Activated T-helper 2 cell treated with anti-CD3 and anti-CD28 coated beads, Interferon-gamma antibody, Interleukin-2, Interleukin-4, amounts not matched to agents 10 μg/mL and 5 μg/mL and 100 μg/mL, durations not matched to agents 14 hours and 24 hours and 36 hours (primary cell): ENCODE measurements at places on chromosomes 11 and 22.

DNA sequence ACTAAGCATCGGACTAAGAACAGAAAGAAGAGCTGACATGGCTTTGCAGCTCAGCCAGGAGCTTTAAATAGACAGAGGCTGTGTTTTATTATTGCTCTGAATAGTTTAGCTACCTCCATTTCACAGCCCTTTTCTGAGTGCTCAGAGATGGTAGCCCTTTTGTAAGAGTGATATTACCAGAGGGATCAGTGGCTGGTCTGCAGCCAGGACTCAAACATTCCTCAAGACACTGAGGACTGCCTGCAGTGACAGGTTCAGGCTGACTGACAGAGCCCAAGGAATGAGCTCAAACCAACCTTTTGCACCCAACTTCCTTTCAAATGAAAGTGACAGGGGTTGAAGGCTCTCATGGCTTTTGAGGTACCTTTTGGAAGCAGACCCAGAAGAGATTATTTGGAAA lies 189.0 kb downstream of the DDX10 start:
- no peak for DNase-seq

- no peak for DNase-seq
Observed at GRCh38 chr11:44028401-44028800, 19.4 kb upstream of the ACCSL start.

- no peak for DNase-seq
Observed at GRCh38 chr22:40157330-40157945, 20.3 kb upstream of the TNRC6B start.

- no peak for DNase-seq
Observed at GRCh38 chr11:12097219-12097618, 13.2 kb upstream of the MICAL2 start.

DNA sequence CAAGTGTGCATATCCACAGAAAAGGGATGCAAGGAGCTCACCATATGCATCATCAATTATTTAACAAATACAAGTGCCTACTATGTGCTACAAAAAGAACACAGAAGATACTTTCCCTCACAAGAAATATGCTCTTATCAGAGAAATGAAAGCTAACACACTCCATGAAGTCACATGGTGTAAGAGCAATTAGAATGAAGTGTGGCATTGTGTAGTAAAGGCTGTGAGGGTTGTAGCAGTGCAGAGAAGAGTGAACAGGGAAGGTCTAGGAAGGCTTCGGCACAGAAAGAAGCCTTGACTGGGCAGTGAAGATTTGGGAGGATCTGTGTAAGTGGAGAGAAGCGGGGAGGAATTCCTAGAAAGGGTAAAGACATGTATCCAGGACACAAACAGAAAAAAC lies 22.5 kb downstream of the PPP2R1B start:
- DNase-seq: no peak

DNA sequence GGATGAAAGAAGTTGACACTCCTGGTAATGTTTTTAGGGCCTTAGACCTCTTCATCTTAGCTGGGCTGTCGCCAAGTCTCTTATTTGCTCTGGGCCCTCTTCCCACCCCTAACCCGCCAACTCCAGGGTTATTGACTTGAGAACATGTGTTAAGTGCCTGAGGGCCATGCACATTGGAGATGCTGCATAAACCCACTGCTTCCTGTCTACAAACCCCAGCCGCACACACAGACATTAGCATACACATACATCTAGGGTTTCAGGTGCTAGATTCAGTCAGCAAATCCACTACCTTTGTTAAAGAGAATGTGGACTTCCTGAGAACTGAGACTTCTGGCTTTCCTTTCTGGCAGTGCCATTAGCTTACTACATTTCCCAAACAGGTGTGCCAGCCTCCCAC lies 817 bp downstream of the PANX3 start:
- no peak for DNase-seq

- peak; percentile 40 for DNase-seq
Observed at GRCh38 chr22:49925525-49926128, 7.2 kb downstream of the CRELD2 start.

- no peak for DNase-seq
Observed at GRCh38 chr11:87719326-87720073, 455.7 kb downstream of the RAB38 start.

DNA sequence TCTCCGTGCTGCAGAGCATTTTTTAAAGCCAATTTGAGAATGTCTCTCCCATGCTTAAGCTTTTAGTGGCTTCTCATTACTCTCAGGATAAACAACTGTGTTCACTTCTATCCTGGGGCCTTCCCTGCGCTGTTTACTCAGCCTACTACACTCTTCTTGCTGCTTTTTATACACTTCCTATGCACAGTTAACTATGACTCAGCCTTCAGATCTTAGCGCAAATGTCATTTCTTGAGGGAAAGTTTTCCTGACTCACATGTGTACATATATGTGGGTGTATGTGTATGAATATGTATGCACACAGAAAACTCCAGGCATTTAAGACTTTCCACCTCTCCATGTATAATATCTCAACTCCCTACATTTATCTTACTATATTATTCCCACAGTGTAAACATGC lies 9.8 kb downstream of the THAP12 start:
- DNase-seq: no peak

GRCh38 chr22:27517361-27518155 lies 284.0 kb downstream of the MN1 start:
- DNase-seq: no peak

DNA sequence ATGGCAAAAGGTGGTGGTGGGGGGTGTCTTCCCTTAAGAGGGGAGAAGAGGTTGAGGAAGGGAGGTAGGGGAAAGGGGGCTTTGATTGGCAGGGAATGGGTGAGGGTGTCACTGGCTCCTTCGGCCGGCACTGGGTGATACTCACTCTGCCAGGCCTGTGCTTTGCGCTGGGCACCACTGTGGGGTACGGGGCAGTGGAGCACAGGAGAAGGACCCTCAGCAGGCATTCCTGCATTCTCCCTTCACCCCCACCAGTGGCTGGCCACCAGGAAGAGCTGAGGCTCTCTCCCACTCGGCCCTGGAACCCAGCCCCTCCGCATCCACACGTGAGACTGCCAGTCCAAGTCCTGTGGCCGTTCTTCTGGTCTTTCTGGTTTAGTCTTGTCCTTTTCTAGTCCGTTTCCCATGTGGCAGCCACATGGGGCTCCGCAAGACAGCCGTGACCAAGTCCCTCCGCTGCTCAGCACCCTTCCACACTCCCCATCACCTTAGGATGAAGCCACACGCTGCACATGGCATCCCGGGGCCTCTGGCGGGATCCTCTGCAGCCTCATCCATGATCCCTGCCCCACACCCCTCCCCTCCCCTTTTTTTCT lies 8.0 kb downstream of the CAPN5 start:
- DNase-seq: no peak

GRCh38 chr11:61885784-61886580 lies 5.4 kb downstream of the FADS3 start:
- DNase-seq: no peak

- DNase-seq: peak; percentile 67
Observed at GRCh38 chr22:23894710-23895598, 771 bp downstream of the MIF start.

GRCh38 chr11:86692746-86693145 lies 20.3 kb upstream of the ME3 start:
- no peak for DNase-seq

DNA sequence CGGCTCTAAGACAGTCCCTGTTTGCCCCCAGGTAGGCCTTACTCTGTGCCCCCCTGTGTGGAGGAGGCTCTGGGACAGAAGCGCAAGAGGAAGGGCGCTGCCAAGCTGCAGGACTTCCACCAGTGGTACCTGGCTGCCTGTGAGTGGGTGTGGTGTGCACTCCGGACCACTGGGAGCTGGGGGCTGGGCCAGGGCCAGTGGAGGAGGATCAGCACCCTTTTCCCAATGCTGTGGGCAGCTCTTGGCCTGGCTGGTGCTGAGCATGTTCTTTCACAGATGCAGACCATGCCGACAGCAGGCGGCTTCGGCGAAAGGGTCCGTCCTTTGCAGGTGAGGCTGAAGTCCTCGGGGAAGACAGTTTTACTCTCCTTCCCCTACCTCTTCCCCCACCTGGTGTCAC lies 3.7 kb downstream of the SCO2 start:
- DNase-seq: no peak

GRCh38 chr11:97979741-97980140 lies 1041.0 kb upstream of the CNTN5 start:
- no peak for DNase-seq

GRCh38 chr11:86103808-86104207 lies 34.9 kb upstream of the PICALM start:
- DNase-seq: no peak

- no peak for DNase-seq
Observed at GRCh38 chr11:96149743-96150555, 193.0 kb downstream of the MAML2 start.

DNA sequence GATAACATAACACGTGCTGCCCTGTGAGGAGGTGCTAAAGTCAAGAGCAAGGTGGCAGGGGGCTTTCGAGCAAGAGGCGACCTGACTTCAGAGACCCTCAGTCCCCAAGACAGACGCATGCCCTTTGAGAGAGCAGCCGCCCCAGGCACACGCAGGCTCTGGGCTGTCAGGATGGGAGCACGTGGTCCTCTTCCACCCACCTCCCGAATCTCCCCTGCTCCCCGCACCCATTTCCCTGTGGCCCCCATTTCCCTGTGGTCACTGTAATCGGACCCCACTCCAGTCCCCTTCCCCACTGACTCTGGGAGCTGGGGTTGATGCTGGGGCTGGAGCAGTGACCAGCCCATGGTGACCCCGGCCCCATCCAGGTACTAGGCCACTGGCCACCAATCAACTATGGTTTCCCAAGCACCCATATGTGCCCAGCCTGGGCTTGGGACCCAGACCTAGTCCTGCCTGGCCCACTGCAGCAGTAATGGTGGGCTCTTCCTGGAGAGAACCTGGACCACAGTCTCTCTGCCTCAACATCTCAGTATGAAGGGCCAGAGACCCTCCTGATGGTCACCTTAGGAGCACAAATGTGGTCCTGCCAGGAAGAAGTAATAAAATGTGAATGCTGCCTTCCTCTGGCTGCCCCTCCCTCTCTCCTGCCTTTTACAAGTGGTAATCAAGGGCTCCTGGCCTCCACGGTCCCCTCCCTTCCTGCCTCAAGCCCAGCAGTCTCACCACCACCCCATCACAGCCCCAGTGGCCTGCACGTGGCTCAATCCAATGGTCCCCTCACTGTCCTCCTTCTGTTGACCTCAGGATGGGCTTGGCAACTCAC lies 39.0 kb downstream of the IGLL5 start:
- no peak for DNase-seq

DNA sequence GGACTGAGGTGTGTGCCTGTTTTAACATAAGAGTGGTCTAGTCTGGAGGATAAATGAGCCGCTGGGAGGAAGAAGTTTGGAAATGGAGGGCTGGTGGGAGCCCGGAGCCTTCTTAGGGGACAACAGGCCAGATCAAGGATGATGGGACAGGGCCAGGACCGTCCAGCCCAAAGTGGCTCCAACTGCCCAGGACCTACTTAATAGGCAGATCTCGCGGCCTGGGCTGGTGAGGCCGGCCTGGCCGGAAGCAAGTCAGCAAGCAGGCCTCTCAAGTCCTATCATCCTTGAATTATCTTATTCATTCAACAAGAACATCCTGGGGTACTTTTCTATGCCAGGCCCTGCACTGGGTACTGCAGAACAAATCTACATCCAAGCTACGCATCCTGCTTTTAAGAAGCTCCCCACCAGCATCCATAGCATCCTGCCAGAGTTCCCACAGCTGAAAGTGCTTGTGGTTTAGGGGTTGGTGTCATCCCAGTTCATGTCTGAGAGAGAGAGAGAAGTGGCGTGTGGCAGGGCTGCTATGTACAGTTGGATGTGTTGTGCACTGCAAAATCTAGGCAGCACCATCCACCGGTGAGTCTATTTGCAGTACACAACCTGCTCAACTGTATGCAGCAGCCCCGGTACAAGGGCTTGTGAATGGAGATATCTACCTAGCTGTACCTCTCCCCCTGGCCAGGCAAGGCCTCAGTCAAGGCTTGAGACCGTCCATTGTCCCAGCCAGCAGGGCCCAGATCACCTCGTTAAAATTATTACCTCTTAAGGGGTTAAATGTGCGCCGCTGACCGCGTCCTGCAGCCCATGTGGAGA lies 82.1 kb downstream of the FBLN1 start:
- no peak for DNase-seq

DNA sequence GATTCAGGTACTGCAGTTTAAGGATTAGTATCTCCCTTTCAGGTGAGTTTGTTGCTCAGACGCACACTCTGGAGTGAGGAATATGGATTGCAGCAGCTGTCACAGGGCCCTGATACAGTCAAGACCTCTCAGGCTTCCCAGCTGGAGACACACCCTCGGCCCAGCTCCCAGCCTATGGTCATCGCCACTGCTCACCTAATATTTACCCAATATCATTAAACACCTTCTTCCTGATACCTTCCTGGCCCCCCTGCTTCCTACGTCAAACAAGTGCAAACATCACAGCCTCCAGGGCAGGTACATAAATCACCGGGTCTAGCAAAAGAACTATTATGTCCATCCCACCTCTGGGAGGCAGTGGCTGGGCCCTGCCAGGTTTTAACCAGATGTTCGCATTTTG lies 213.3 kb downstream of the MN1 start:
- no peak for DNase-seq

DNA sequence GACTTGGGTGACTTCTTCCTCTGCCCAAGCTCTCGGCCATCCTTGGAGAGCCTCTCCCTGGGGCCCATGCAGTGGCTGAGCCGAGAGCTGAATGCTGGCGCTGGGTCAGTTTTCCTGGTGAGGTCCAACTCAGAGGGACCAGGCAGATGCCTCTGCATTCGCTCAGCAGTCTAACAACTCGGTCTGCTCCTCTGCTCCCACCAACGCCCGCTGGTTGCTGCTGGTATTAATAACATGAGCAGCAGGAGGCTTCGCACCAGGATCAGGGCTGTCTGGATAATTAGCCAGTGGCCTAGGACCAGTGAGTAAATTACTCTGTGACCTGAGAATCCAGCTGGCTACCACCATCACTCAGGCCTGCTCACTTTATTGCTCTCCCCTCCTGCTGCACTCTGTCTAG lies 77.7 kb upstream of the FAM181B start:
- DNase-seq: no peak

GRCh38 chr22:36865346-36865745 lies 4.5 kb downstream of the NCF4 start:
- DNase-seq: no peak

GRCh38 chr11:27373856-27374602 lies 11.0 kb upstream of the CCDC34 start:
- DNase-seq: no peak

DNA sequence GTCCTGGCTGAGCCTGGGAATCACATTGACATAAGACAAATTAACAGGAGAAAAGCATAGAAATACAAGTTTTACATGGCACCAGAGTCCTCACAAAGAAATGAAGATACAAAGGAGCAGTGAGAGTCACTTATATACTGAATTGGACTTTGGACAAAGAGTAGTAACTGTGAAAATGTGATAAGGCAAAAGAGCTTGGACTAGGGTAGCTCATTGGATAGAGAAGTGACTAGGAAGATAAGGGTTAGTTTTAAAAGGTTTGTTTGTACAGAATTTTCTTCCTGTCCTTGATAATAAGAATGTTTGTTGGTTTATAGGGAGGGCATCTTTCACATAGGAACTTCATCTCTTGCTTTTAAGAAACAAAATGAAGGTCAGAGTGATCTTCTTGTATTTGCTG lies 17.9 kb upstream of the NUCB2 start:
- no peak for DNase-seq

- no peak for DNase-seq
Observed at GRCh38 chr11:1478544-1478943, 8.0 kb downstream of the MOB2 start.
